Activated CD8-positive, alpha-beta T cell treated with anti-CD3 and anti-CD28 coated beads, Interleukin-2, amount 10 ng/mL, durations not matched to agents 7 days and 5 days (primary cell): ENCODE measurements at places on chromosomes 3 and 15. TPM values are rescaled to one million over a fixed set of nuclear protein-coding genes. Genes with fewer than 3 reads are reported as not detected.

Gene SFMBT1
- total RNA-seq = 33.3 TPM

Gene CP
- not detected for total RNA-seq

Gene PP2D1
- total RNA-seq = not detected

Gene SH2D7
- total RNA-seq = 0.29 TPM

Gene CNTN4
- total RNA-seq = not detected

Gene ACTRT3
- 0.65 TPM for total RNA-seq
